Endodermal cell (in vitro differentiated cells): ENCODE measurements at places on chromosomes 6 and 20. TPM values are rescaled to one million over a fixed set of nuclear protein-coding genes. Genes with fewer than 3 reads are reported as not detected.

SMLR1 gene
- total RNA-seq: 0.27 and 0.42 TPM in 2 replicates

IL20RA gene
- 0.13 to 0.26 TPM in 2 of 3 replicates, not detected in the other for total RNA-seq

FBXO30 gene
- 9.5 to 19.2 TPM (median 17.9 TPM) in 3 replicates for total RNA-seq

TP53INP2 gene
- 20.2 and 21.4 TPM in 2 replicates for total RNA-seq

BFSP1 gene
- total RNA-seq: 9.4 and 12.0 TPM in 2 replicates

TRIM15 gene
- not detected in 2 replicates for total RNA-seq
